ENCODE measurements at places on chromosomes 6 and 20.

- no peak for DNase-seq
Observed at GRCh38 chr20:59730722-59731121, 126.4 kb downstream of the PHACTR3 start.

DNA sequence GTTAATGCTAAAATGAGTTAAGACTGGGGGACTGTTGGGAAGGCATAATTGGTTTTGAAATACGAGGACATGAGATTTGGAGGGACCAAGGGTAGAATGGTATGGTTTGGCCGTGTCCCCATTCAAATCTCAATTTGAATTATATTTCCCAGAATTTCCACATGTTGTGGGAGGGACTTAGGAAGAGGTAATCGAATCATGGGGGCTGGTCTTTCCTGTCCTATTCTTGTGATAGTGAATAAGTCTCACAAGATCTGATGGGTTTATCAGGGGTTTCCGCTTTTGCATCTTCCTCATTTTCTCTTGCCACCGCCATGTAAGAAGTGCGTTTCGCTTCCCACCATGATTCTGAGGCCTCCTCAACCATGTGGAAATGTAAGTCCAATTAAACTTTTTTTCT lies 12.7 kb downstream of the ZBTB9 start:
- no peak for DNase-seq

DNA sequence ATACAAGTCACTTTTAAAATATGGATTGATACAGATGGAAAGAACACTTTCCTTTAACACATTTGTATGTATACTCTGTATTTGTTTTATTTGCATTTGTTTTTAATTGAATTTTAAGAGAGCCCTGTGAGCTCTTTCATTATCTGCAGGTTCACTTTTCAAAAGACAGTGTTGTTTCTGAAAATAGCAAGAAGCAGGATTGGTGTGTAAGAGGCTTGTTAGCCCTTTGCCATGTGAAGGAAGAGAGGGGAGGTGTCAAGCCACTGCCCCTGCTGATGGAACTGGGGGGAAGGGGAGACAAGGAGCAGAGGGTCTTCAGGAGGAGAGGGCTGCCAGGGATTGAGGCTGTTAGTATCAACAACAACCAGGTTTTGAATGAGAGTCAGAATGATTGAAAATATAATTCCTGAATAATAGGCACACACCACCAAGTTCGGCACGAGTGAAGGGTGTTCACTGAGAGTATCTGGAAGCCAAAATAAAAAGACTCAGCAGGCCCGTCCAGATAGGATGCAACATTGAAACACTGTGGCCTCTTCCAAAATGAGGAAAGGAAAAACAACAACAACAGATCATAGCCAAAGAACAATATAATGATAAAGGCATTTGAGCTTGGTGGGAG lies 12.6 kb upstream of the PBOV1 start:
- DNase-seq, result no peak

DNA sequence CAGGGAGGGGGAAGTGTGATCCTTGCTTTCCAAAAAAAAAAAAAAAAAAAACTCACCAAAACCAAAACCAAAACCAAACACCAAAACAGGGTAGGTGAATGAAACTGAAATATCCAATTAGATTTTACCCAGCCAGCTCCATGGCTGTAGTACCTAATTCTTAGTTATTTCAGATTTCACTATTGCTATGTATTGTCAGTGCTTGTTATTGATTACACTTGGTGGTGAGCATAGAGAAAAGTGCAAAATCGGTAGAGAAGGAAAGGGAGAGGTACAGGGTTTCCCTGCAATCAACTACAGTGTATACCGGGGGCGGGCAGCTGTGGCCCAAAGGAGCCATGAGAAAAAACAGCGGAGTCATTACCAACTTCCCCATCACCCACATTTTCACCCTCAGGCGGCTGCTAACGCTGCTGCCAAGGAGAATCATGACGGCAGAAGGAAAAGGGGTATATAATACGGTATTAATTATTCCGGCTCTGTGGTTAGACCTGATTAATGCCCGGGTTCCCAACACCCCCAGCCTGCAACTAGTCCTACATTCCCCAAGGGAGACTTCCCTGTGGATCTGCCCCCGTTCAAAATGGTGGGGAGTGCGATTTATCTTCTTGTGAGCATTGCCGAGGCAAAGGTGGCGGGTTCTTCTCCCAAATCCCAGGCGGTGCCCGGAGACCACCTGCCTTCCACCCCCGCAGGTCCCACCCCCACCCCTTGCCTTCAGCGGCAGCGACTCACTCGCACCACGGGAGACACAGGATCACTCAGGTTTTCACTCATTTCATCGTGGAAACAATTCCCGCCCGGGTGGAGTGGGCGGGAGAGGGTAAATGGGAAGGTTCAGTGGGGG lies at the start of gene C6orf62:
TSS of gene C6orf62 (minus strand) at position 30 of the 847 bp plus-strand sequence. CDS start 486 bp downstream, outside the sequence.
- no peak for DNase-seq

GRCh38 chr20:3839328-3839727 lies 7.3 kb upstream of the MAVS start:
- no peak for DNase-seq

GRCh38 chr6:121578216-121578615 lies 142.8 kb downstream of the GJA1 start:
- no peak for DNase-seq

GRCh38 chr20:46563860-46564221 lies 13.4 kb upstream of the OCSTAMP start:
- DNase-seq, result no peak

DNA sequence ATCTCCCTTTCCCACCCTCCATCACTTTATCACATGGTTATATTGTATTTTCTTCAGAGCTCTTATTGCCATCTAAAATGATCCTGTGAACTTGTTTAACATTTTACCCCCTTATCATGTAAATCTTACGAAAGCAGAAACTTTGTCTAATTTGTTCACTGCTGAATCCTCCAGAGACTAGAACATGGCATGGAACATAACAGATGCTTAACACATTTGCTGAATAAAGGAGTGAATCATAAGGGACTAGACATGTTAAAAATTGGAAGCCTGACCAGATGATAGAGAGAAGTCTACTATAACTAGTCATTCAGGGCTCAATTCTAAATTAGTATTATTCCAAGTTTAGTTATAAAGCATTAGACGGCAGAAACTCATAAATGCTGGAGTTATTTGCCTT lies 73.3 kb downstream of the MAN1A1 start:
- no peak for DNase-seq

GRCh38 chr6:128259730-128260685 lies 260.4 kb downstream of the PTPRK start:
- no peak for DNase-seq

- no peak for DNase-seq
Observed at GRCh38 chr20:43490038-43490437, 17.5 kb upstream of the L3MBTL1 start.

- no peak for DNase-seq
Observed at GRCh38 chr6:45423111-45423823, 45.5 kb upstream of the SUPT3H start.

DNA sequence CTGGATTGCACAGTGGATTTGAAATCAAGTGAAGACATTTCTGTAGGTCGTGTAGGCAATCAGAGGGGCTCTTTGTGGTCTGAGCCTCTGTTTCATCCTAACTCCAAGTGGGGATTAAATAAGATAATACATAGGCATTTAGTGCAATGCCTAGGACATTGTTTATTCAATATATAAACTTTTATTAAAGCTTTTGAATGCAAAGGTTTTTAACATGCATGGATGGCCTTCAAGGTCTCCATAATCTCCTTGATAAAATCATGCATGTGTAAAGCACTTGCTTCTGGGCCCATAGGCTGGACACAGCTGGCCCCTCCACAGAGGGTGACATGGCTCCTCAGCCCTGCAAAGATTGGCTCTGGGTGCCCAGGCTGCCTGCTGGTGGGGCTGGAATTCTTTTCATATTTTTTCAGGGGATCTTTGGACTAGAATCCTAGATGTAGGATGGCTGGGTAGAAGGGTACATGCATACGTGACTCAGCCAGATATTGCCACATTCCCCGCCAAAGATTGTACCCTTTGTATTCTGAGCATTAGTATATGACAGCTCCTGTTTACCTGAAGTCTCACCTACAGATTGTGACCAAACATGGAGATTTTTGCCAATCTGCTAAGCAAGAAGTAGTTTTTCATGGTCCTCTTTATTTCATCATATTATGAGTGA lies 19.0 kb upstream of the AVP start:
- no peak for DNase-seq

DNA sequence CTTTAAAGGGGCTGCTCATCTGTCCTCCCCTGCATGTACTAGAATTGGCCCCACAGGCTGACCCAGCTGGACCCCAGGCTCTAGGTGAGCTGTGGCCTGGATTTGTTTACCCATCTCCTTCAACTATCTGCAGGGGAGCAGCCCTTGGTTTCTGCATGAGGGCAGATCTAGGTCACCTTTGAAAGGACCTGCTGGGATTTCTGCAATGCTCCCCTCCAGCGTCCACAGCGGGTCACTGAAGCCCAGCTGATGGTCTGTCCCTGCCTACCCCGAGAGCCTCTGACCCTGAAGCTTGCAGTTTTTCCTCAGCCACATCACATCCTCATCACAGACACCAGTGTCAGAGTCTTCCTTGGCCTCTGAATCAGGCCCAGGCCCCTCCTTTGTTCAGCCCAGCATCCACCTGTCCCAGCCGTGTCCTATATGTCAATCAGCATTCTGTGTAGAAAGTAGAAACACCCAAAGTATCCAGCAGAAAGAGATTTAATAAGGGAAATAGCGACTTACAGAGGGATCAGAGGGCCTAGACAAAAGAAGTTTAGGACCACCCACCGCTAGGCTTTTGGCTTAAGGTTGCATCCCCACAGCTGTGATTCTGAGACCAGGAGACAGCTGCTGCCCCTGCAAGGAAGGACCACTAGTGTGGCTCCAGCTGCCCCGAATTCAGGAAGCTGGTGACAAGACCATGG lies 243.1 kb downstream of the LRFN2 start:
- no peak for DNase-seq

DNA sequence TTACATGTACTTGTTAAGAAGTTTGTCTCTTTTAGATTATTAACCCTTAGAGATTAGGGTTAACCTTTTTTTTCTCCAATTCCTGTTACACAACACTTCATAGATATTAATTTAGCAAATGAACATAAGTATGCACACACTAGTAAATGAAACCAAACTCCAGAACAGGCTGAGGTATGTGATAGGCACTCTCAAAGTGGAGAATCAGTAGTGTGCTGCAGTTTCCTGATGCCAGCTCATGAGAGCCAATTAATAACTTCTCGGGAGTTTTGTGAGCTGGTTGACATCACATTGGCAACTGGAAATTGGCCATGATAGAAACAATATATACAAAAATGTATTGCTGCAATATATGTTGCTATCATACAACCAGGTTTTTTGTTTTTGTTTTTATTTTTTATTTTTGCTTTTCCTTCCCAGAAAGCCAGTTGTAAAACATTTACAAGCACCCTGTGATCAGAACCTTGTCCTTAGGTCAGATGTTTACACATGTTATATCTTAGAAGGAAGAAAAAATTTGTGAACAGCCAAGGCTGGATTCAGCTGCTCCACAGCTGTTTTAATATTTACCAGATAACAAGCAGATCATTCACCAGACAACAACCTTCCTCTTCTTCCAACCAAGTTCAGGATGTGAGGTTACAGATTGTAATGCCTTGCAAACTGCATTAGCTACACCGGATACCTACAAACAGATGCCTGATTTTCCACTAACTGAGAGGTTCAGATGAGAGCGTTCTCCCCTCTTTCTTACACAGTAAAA lies 42.4 kb upstream of the ECHDC1 start:
- no peak for DNase-seq

- no peak for DNase-seq
Observed at GRCh38 chr20:57048027-57048869, 218.2 kb downstream of the BMP7 start.

DNA sequence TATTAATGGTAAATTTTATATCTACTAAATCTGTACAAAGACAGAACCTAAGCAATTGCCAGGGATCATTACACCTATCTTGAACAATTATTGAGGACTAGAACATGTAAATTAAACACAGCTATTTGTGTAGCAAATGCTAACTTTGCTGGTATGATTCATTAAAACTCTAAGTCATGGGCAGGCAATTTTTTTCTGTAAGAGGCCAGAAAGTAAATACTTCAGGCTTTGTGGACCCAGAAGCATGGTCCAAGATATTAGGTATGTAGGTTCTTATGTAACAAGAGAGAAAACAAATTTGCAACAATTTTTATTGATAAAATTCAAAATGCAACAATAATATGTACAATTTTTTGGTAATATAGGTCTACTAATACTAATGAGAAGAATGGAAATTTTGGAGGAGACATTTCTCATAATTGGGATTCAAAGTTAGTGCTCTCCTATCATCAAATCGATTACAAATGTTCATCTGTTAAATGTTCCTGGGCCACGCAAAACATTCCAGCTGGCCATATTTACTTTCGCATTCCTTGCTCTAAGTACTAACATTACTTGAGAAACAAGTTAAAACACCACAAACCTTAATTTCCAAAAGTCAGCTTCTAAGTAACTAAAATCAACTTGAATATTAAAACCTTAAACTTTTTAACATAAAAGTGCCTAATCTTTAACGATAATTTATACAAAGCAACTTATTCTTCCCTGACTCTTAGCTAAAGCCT lies 4.3 kb downstream of the TMEM30A start:
- DNase-seq, result no peak

GRCh38 chr6:140183881-140184280 lies 809.4 kb upstream of the CITED2 start:
- DNase-seq, result no peak

GRCh38 chr6:130076512-130076911 lies 58.1 kb downstream of the L3MBTL3 start:
- no peak for DNase-seq

GRCh38 chr20:40493071-40493470 lies 196.0 kb downstream of the MAFB start:
- peak; percentile 33 for DNase-seq

- peak; percentile 47 for DNase-seq
Observed at GRCh38 chr20:38270869-38271605, 10.5 kb upstream of the KIAA1755 start.
